Stimulated activated CD8-positive, alpha-beta memory T cell treated with anti-CD3 and anti-CD28 coated beads, Interleukin-4, amount 100 ng/mL, for 1 hour (primary cell): ENCODE measurements at places on chromosomes 3 and 15.

DNA sequence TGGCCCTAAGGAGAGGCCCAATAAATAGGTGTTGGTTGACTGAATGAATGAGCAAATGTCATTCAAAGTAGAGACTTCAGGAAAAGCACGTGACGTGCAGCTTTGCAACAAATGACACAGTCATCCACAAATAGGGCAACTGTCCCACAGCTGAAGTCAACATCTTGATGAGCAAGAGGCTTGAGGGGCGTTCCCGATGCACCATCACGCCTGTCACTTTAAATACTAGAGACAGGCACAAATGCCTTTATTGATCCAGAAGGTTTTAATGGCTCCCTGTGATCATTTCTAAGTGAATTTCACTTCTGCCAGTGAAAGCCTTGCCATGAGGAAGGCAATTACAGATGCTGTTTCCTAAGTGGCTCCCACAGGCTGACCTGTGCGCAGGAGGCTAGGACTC, 43.6 kb downstream of the ABTB1 start:
- no peak for DNase-seq

DNA sequence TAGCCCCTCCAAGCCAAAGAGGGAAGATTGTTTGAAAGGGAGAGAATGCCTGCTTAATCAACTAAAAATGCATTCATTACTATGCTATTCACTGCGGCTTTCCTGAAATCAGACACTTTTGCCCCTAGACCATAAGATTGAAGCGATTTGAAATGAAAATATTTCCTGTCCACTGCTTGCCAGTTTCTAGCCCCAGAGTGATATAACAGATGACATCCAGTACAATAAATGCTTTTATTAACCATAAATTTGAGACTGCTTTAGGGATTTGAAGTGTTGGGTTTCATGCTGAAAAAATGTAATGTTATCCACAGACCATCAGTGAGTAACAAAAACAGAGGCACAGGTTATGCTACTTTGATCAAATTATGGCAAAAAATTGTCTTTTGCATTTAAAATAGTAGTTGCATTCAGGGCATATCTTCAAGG, 14.1 kb downstream of the IL17RD start:
- no peak for DNase-seq

DNA sequence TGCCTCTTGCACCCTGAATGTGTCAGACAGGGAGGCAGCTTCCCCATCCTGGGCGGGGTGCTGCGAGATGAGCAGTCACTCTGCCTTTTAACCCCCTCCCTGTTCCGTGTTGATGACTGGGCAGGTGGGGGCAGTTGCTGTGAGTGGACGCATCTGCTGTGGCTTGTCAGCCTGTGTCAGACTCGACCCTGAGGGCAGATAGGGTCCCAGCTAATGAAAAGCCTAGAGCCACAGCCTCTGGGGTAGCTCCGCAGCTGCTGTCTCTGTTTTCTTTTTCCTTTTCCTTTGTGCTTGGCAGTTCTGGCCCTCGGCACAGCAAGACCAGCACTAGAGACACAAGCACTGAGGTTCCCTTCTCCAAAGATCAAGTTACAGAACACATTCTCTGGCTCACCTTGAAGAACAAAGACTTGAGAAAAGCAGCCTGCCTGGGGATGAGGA, 43.0 kb upstream of the GLCE start:
- DNase-seq: no peak

GRCh38 chr3:185983495-185984141, 45.8 kb upstream of the TRA2B start:
- peak; percentile 32 for DNase-seq

GRCh38 chr3:31468433-31468832, 64.3 kb upstream of the STT3B start:
- DNase-seq: no peak

GRCh38 chr15:89171136-89172072, 50.0 kb downstream of the RLBP1 start:
- no peak for DNase-seq

DNA sequence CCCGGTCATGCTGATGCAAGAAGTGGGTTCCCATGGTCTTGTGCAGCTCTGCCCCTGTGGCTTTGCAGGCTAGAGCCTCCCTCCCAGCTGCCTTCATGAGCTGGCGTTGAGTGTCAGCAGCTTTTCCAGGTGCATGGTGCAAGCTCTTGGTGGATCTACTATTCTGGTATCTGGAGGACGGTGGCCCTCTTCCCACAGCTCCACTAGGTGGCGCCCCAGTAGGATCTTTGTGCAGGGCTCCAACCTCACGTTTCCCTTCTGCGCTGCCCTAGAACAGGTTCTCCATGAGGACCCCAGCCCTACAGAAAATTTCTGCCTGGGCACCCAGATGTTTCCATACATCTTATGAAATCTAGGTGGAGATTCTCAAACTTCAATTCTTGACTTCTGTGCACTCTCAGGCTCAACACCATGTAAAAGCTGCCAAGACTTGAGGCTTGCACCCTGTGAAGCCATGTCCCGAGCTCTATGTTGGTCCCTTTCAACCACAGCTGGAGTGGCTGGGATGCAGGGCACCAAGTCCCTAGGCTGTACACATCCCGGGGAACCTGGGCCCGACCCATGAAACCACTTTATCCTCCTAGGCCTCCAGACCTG, 238.4 kb upstream of the MDFIC2 start:
- DNase-seq: peak; percentile 18

DNA sequence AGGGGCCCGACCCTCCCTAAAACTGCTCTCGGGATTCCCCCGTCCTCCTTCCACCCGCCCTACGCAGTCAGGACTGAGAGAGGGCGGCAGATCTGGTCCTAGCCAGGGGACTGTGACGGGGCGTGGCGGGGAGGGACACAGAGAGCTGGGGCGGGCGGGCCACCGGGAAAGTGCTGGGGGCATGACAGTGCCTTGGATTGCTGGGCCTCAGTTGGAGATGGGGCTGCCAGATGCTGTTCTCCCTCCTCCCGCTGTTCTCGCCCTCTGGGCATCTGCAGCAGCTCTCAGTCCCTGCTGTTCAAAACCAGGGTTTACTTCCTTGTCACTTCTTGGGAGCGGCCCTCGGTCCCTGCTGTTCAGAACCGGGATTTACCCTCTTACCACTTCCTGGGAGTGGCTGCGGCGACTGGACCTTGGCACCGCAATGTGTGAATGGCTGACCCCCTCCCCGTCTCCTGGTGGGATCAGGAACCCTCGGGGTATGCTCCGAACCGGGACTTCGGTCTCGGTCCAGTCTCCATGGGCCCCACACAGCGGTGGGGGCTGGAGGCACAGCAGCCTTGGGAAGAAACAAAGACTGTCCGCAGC, 1.8 kb upstream of the RPP25 start:
- DNase-seq: no peak

DNA sequence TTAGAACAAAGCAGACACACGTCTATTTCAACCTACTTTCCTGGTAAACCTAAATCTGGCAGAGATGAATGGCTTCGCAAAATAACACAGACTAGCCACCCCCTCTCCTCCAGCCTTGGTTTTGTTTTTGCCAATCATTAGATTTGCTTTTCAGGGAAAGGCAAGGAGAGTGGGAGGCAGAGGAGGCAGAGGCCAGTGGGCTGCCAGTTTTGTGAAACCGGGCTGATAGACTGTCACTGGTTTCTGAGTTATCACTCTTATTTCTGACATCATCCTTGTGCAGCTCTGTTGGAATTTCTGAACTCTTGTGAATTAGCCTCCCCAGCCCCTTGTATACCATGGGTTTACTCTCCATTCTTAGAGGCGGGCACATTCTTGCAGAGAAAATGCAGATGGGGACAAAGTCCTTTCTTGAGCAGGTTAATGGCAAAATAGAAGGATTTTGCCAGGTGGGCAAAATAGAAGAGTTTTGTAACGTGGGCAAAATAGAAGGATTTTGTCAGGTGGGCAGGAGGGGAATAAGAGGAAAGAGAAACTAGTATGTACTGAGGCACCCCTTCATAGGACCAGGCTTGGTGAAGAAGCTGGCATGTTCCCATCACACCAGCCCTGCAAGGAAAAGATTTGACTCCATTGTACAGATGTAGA, 3.2 kb upstream of the FEM1B start:
- DNase-seq: no peak

DNA sequence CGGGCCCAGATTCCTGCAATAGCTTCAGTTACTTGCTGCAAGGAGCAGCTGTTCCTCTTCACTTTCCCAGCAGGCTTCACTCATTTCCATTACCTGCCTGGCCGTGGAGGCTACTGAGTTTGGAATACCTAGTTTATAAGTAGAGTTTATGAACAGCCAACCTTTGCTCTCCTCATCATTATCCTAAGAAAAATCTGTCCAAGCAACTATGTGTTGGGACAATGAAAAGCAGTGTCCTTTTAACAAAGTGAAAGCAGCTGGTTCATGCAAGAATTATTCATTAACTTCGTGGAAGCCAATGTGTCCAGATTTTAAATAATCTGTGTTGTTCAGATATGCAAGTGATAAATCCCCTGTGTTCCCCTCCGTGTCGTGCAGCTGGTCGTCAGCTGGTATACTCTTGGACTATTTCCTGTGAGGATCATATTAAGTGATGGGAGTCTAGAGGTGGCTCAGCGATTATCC, 39.3 kb upstream of the SSR3 start:
- DNase-seq: no peak

- DNase-seq: peak; percentile 14
These were observed 2.2 kb downstream of the IGF1R start for GRCh38 chr15:98650417-98651035.

DNA sequence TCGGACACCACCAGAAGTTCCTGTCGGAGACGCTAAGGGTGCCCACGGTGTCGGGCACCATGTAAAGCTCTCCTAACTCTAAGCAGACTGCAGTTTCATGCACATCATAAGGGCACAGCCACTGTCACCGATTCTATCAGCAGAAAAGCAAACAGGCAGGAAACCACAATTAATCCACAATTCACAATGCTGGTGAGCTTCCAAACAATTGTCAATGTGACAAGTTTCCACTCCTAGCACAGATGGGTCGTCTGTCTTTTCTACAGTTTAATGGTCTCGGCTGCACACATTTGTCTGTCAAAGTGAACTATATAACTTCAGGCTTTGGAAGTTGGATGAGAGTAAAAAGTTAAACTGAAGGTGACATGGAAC, 8.8 kb upstream of the OCA2 start:
- DNase-seq: no peak

GRCh38 chr15:67821784-67822440, 3.4 kb upstream of the SKOR1 start:
- DNase-seq: no peak

DNA sequence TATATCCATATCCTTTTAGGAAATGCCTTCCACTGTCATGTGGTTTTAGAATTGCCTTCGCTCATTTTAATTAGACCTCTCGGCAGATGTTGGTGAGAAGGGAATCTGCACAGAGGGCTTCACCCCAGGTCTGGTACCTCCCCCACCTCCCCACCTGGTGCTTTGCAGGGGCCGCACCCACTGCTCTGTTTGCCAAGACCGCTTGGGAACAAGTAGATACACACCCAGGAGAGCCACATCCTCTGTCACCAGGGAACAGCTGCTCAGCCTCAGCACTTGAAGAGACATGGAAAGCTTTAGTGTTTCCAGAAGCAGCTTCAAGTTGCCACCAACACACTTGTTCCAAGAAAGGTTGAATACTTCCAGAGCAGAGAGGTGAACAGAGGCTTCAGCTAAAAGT, 21.8 kb downstream of the LRRC31 start:
- DNase-seq: no peak

DNA sequence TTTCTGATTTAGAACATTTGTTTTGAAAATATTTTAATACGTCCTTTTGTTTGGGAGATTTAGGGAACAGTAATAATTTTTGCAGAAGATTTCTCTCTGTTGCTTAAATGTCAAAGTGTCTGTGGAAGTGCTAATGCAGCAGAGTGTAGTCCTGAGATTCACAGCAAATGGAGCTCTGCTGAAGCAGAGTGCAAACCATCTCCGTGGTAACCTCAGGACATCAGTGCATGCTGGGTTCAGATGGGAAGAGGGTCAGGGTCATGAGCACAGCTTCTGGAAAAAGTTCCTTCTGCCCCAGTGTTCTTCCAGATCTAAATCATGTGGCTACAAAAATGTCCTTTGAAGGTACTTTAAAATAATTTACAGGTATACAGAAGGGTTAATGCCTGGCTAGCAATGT, 39.9 kb upstream of the SLC9A9 start:
- no peak for DNase-seq

- DNase-seq: no peak
These were observed 33.0 kb downstream of the KY start for GRCh38 chr3:134617608-134618477.

- peak; percentile 37 for DNase-seq
These were observed 10.9 kb downstream of the RMDN3 start for GRCh38 chr15:40743921-40744814.

DNA sequence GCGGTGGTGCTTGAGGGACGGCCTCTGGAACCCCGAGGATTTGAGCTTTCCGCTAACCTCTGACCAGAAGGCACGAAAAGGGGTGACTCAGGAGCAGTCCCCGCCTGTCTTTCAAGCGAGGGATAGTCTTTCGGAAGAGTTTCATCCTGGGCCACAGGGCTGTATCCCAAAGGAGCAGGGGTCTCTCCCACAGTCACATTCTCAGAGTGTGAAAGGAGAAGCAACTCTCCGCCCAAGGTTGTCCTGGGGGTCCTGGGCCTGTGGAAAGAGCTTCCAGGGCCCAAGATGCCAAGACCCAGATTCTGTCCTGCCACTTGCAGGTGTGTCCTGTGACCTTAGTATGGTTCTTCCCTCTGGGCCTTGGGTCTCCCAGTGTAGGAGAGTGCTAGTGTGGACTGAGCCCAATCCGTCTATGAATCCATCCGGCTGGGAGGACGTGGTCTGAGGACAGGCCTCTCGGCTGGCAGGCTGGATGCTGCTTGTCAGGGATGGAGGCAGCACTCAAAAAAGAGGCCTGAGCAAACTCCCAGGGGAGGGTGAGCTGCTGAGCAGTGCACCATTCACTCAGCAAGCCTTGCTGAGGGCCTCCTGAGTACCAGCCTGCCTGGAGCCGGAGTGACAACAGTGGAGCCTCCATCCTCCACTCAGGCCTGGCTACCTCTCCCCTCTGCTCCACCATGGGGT, 1.6 kb upstream of the DUSP7 start:
- no peak for DNase-seq

GRCh38 chr3:71438904-71439303, 144.6 kb downstream of the FOXP1 start:
- DNase-seq: no peak

GRCh38 chr15:84765675-84766074, 17.3 kb downstream of the ZNF592 start:
- DNase-seq: no peak

DNA sequence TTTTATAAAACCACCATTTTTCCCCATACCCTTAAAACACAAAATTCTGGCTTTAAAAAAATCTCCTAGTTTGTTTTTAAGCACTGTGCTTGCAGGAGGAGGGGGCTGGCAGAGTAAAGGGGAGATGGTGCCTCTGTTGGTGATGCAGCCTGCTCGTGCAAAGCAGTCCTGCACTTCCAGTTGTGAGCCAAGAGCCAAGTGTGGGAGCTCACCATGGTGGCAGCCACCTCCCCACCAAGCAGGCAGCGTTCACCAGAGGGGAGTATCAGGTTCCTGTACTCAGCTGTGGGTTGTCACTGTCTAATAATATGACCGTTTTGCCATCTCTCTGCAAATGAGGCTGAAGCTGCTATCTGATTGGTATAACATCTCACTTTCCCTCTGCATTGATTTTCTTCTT, 164.8 kb downstream of the SYNPR start:
- no peak for DNase-seq

DNA sequence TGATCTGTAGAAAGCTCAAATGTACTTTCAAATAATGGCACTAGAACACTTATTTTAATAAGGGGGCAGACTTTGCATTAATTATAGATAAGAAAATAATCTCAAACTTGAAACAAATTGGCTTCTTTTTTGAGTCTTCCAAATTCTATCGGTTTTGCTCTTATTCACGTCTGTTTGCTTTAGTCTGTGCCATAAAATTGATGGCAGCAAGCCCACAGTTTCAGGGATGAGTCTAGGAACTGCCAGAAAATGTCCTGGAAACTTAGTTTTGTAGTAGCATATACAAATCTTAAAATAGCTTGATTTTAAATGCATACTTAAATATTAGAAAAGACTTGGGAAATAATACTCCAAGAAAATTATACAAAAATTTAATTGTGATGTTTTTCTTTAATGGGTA, 39.7 kb downstream of the BCHE start:
- no peak for DNase-seq
